Uterine smooth muscle cell (primary cell): ENCODE measurements at places on chromosomes 3 and 15. TPM values are rescaled to one million over a fixed set of nuclear protein-coding genes. Genes with fewer than 3 reads are reported as not detected.

The CPLX3 gene
- not detected in 2 replicates for total RNA-seq

The ISLR2 gene
- total RNA-seq, result under 0.01 and 0.25 TPM in 2 replicates

The C15orf39 gene
- 2.1 and 4.0 TPM in 2 replicates for total RNA-seq

The TWF2 gene
- 129 and 153 TPM in 2 replicates for total RNA-seq

The TRMT10C gene
- 23.9 and 33.5 TPM in 2 replicates for total RNA-seq

The DNAJB11 gene
- 69.5 and 114 TPM in 2 replicates for total RNA-seq

The LRRC49 gene
- 19.7 and 20.5 TPM in 2 replicates for total RNA-seq

The ZCWPW2 gene
- total RNA-seq, result 0.22 and 0.87 TPM in 2 replicates

The RBP2 gene
- total RNA-seq, result not detected in 2 replicates

The GRAMD2A gene
- 0.33 and 0.50 TPM in 2 replicates for total RNA-seq

The RASGRP1 gene
- total RNA-seq, result 0.12 and 0.22 TPM in 2 replicates

The FRG2C gene
- not detected in 2 replicates for total RNA-seq

The MYRIP gene
- total RNA-seq, result 0.12 and 0.22 TPM in 2 replicates

The LRRC3B gene
- not detected in 2 replicates for total RNA-seq

The CTXN2 gene
- not detected in 2 replicates for total RNA-seq
